Neural crest cell (in vitro differentiated cells): ENCODE measurements at places on chromosomes 1 and 21. TPM values are rescaled to one million over a fixed set of nuclear protein-coding genes. Genes with fewer than 3 reads are reported as not detected.

DNA sequence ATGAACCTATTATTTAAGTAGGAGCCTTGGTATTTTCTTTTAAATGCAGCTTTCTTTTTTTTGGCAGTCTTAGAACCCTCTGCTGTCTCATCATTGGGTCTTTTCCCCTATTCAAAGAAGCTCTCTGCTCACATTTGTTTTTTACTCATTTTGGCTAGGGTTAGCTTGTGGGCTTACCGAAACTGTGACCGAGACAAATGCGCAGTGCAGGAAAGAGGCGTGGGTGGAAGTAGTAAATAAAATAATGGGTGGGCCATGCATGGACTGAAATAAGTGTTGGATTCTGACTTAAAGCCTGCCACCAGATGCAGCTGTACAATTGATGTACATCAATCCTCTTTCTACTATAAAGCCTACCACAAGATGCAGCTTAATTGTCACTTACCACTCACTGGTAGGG, 14.7 kb downstream of the XPR1 start:
- H3K27ac ChIP-seq, result no peak overlapping the region
- H3K27me3 ChIP-seq, result no peaks in the 10 kb centered on the region
- no peak overlapping the region for H3K4me3 ChIP-seq
- peaks cover 7% of the 10 kb centered on the region for H3K4me1 ChIP-seq
- H3K36me3 ChIP-seq, result peaks cover 10% of the 10 kb centered on the region
- DNase-seq, result no peak

- H3K36me3 ChIP-seq, result peaks cover 6% of the 10 kb centered on the region
- no peak for DNase-seq
- peaks cover 3% of the 10 kb centered on the region for H3K4me1 ChIP-seq
- H3K27me3 ChIP-seq, result no peaks in the 10 kb centered on the region
Observed at GRCh38 chr1:112855152-112855828, 100.7 kb downstream of the SLC16A1 start.

DNA sequence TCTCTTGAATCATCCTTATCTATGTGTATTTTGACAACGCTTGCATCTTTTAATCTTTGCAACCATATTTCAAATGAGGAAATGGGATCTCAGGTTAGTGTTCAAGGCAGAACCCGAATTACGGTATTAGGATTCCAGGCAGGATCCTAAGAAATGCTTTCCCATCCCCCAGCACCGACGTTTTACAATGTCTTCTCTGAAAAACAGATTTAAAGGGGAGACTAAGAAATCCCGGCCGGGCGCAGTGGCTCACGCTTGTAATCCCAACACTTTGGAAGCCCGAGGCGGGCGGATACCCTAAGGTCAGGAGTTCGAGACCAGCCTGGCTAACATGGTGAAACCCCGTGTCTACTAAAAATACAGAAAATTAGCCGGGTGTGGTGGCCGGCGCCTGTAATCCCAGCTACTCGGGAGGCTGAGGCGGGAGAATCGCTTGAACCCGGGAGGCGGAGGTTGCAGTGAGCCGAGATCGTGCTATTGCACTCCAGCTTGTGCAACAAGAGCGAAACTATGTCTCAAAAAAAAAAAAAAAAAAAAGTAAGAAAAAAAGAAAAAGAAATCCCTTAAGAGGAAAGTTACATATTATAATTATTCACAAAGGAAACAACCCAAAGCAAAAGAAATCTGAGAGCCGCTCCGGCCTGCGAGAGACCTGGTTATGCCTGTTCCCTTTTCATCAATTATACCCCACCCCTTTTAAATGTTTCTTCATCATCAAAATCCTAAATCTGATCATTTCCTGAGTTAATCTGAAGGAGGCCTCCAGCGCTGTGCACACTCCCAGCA, 801 bp upstream of the GORAB start:
- peaks cover 22% of the 10 kb centered on the region for H3K27me3 ChIP-seq
- H3K4me1 ChIP-seq, result peaks cover under 1% of the 10 kb centered on the region

DNA sequence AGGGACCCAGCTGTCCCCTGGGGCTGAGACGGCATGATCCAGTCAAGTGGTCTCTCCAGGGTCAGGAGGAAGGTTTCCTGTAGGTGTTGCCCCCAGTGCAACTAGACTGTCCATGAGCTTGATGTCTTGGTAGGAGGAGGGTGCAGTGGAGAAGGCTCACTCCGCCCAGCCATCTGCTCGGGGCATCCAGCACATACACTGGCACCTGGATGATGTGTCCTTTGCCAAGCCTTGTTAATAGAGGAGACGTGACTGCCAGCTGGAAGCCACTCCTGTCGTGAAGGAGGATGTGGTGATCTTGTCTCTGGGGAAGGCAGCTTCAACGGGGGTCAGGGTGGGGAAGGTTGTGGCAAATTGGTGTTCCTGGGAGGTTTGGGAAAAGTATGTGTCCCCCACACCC, 6.2 kb downstream of the DISP3 start:
- no peak for DNase-seq
- peaks cover 17% of the 10 kb centered on the region for H3K4me1 ChIP-seq
- H3K36me3 ChIP-seq, result no peaks in the 10 kb centered on the region
- H3K27me3 ChIP-seq, result peaks cover 25% of the 10 kb centered on the region
- H3K27ac ChIP-seq, result no peak overlapping the region

GRCh38 chr1:103447471-103447870, 78.0 kb upstream of the RNPC3 start:
- no peak overlapping the region for H3K4me3 ChIP-seq
- no peak overlapping the region for H3K27ac ChIP-seq
- no peaks in the 10 kb centered on the region for H3K36me3 ChIP-seq

GRCh38 chr1:245054105-245054504, 100.7 kb upstream of the KIF26B start:
- H3K27ac ChIP-seq, result no peak overlapping the region
- no peaks in the 10 kb centered on the region for H3K27me3 ChIP-seq
- no peak overlapping the region for H3K4me3 ChIP-seq

- H3K4me3 ChIP-seq, result no peak overlapping the region
- H3K36me3 ChIP-seq, result peaks cover 13% of the 10 kb centered on the region
- H3K27me3 ChIP-seq, result no peaks in the 10 kb centered on the region
Observed at GRCh38 chr1:248243204-248243603, 12.0 kb downstream of the OR2M4 start.

- H3K36me3 ChIP-seq, result no peaks in the 10 kb centered on the region
- DNase-seq, result no peak
- H3K4me3 ChIP-seq, result peak overlapping the region; percentile 99
- H3K27me3 ChIP-seq, result peaks cover 7% of the 10 kb centered on the region
- peaks cover 35% of the 10 kb centered on the region for H3K4me1 ChIP-seq
- no peak overlapping the region for H3K27ac ChIP-seq
Observed at GRCh38 chr1:167219194-167219593, 1.5 kb upstream of the POU2F1 start.

DNA sequence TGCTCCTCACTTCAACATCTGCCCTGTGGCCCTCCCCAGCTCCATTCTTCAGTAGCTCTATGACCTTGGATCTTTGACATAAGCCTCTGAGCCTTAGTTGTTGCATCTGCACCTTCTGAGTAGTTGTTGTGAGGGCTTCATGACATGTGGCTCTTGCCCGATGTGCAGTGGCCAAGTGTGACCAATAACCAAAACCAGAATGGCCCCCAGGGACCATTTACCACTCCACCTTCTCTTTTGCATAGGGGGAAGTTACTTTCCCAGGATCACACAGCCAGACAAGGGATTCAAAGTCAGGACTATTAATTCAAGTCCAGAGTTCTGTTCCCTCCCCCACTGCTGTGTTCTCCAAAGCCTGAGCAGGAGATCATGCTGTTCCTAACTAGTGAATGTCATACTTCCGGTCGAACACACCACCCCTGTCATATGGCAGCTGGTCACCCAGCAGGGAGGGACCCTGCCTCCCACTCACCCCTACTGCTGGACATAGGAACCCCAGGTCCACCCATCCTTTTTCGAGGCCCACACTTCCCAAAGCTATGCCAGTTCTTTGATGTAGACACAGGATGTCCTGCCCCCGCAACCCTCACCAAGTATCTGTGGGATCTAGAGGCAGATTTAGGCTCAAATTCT, 4.0 kb downstream of the FGR start:
- no peak overlapping the region for H3K27ac ChIP-seq
- no peaks in the 10 kb centered on the region for H3K36me3 ChIP-seq
- H3K27me3 ChIP-seq, result peaks cover 19% of the 10 kb centered on the region
- no peak for DNase-seq
- peaks cover 39% of the 10 kb centered on the region for H3K4me1 ChIP-seq

- H3K4me3 ChIP-seq, result no peak overlapping the region
- no peak overlapping the region for H3K27ac ChIP-seq
- DNase-seq, result no peak
- no peaks in the 10 kb centered on the region for H3K4me1 ChIP-seq
- H3K27me3 ChIP-seq, result no peaks in the 10 kb centered on the region
Observed at GRCh38 chr21:28644762-28645161, 347.9 kb downstream of the LTN1 start.

DNA sequence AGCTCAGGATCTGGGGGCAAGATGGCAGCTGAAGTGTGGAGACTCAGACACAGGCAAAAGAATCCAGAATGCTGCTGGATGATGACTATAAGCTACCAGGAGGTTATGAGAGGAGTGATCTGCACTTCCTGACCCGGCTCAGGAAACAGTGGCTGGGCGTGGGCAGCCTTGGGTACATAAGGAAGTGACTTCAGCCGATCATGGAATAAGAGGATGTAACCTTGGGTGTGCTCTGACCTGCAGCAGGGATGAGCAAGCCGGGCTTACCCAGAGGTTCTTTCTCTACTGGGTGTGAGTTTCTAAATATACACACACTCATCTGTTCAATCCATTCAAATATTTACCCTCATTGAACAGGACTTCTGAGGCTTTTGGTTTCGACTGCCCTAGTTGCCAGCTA, 62.7 kb downstream of the CD34 start:
- no peak overlapping the region for H3K4me3 ChIP-seq
- no peak overlapping the region for H3K27ac ChIP-seq
- no peak for DNase-seq

Gene PIP5K1A
- total RNA-seq, result 88.7 and 96.2 TPM in 2 replicates

Gene GJA4
- total RNA-seq, result 20.2 and 22.3 TPM in 2 replicates

Gene HPCA
- 0.86 and 1.2 TPM in 2 replicates for total RNA-seq
